Activated CD4-positive, alpha-beta T cell treated with anti-CD3 and anti-CD28 coated beads for 36 hours (primary cell): ENCODE measurements at places on chromosomes 3 and 15. TPM values are rescaled to one million over a fixed set of nuclear protein-coding genes. Genes with fewer than 3 reads are reported as not detected.
A peak's percentile ranks its signal among the peaks of the same experiment; 100 is the strongest.

DNA sequence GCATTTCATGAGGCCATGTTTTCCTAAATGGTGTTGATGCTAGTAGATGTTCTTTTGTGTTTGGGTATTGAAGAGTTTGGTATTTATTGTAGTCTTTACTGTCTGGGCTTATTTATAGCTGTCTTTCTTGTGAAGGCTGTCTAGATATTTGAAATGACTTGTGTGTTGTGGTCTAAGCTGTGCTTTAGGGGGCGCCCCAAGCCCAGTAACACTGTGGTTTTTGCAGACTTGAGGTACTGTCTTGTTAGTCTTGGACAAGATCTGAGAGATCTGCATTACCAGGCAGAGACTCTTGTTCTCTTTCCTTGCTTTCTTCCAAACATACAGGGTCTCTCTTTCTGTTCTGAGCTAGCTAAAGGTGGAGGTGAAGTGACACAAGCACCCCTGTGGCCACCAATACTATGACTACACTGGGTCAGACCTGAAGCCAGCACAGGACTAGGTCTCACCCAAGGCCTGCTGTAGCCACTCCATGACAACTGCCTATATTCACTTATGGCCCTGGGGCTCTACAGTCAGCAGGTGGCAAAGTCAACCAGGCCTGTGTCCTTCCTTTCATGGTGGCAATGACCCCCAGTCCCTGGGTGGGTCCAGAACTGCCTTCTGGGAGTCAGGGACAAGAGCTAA, 152.1 kb upstream of the TBC1D5 start:
- DNase-seq, result peak; percentile 71

DNA sequence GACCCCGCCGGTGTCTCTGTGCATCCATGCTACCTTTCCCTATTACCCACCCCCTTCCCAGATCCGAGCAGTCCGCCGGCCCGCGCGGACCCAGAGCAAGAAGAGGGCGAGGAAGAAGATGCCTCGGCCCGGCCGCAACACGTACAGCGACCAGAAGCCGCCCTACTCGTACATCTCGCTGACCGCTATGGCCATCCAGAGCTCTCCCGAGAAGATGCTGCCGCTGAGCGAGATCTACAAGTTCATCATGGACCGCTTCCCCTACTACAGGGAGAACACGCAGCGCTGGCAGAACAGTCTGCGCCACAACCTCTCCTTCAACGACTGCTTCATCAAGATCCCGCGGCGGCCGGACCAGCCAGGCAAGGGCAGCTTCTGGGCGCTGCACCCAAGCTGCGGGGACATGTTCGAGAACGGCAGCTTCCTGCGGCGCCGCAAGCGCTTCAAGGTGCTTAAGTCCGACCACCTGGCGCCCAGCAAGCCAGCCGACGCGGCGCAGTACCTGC, 788 bp downstream of the FOXB1 start:
- DNase-seq, result peak; percentile 53

The ARPP21 gene
- total RNA-seq, result not detected

The PLA1A gene
- not detected for total RNA-seq

GRCh38 chr3:133459400-133459799, 59.5 kb downstream of the BFSP2 start:
- DNase-seq, result no peak

DNA sequence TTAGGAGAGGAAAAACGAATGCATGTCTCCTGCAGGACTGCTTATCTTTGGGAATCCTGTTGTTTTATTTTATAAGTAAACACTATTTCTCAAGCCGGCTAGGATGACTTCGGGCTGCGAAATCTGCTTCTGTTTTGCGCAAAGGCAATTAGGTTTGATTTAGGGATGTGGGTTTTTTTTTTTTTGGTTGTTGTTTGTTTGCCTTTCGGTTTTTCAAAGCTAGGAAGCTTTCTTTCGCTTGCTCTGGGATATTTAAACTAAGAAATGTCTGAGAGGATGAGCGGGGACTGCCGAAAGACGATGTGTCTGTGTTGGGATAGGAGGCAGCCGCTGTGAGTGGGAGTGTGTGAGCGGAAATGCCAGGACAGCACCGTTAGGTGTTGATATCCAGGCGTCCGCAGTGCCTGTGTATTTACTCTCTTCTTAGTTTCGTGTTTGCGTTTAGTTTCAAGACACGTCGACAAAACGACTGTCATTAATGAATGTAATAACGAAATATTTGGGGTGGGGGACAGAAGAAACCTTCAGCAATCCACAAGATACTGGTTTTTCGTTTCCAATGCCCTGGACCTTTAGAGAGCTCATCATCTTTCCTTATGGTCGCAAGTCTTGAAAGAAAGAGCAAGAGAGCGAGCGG, 604 bp downstream of the ISL2 start:
- DNase-seq, result peak; percentile 48

DNA sequence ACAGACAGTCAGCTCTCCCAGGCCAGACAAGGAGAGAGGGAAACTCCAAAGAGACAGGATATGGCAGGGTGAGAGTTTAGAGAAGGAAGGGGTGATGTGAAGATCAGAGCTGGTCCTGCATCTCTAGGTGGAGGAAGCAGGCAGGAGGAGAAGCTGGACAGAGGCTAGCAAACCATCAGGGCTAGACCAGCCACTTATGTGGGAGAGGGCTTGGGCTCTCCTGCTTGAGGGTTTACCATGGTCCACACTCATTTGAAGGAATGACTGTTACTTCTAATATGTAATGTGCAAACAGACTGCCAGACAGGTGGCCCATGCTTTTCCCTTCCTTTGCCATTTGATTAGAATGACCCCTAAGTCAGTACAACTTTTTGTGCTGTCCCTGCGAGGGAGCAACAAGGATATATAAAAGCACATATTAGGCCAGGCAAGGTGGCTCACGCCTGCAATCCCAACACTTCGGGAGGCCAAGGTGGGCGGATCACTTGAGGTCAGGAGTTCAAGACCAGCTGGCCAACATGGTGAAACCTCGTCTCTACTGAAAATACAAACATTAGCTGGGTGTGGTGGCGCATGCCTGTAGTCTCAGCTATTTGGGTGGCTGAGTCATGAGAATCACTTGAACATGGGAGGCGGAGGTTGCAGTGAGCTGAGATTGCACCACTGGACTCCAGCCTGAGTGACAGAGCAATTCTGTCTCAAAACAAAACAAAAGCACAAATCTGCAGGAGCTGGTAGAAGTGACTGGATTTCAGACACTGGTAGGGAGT, 41.0 kb upstream of the MANF start:
- DNase-seq, result no peak

GRCh38 chr15:66043264-66043663, 174.0 kb downstream of the RAB11A start:
- DNase-seq, result no peak

DNA sequence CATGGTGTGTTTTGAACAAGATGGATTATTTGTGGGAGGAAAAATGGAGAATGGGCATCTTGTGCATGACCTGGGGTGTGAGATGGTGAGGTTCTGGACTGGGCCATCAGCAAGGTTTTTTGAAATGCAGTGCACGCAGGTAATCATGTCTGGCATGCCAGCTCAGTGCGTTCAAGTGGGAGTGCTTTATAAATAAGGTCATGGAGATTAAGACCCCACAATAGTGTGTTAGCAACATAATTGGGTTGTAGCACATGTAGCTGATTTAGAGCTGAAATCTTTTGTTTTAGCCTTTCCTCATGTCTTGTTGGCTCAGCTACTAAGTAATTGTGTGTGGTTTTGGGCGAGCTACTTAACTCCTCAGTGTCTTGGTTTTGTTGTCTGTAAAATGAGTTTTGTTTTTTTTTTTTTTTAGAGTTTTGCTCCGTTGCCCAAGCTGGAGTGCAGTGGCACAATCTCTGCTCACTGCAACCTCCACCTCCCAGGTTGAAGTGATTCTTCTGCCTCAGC, 3.9 kb upstream of the CACNA1D start:
- DNase-seq, result no peak

The SLC2A2 gene
- total RNA-seq, result not detected

The ATP13A5 gene
- not detected for total RNA-seq
